NCI-H82 (cell line): ENCODE measurements at places on chromosomes 5 and 9.

- no peak for DNase-seq
Observed at GRCh38 chr5:173680660-173681242, 64.3 kb upstream of the BOD1 start.

- no peak for DNase-seq
Observed at GRCh38 chr9:106846857-106847256, 16.1 kb upstream of the ZNF462 start.

- no peak for DNase-seq
Observed at GRCh38 chr5:96288845-96289185, 144.2 kb downstream of the PCSK1 start.

- DNase-seq = no peak
Observed at GRCh38 chr9:115022760-115023434, 92.5 kb upstream of the TNFSF8 start.

GRCh38 chr9:109320331-109320741 lies 523 bp downstream of the EPB41L4B start:
- peak; percentile 38 for DNase-seq

DNA sequence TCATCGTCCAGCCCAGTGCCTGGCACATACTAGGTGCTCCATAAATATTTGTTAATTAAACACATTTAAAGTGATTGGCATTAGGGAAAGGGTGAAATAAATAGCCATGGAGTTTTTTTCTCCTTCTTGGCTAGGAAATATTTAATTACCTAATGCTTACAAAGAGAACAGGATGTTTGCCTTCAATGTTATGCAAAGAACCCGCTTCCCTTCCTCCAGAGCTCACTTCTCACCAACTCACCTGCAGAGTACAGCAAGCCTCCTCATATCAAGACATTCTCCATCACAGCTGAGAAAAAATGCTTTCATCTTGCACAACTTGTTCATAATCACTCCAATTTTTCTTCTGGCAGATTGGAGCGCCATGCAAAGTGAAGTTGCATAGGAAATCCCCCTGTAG lies 161.7 kb upstream of the STK32A start:
- DNase-seq = no peak

DNA sequence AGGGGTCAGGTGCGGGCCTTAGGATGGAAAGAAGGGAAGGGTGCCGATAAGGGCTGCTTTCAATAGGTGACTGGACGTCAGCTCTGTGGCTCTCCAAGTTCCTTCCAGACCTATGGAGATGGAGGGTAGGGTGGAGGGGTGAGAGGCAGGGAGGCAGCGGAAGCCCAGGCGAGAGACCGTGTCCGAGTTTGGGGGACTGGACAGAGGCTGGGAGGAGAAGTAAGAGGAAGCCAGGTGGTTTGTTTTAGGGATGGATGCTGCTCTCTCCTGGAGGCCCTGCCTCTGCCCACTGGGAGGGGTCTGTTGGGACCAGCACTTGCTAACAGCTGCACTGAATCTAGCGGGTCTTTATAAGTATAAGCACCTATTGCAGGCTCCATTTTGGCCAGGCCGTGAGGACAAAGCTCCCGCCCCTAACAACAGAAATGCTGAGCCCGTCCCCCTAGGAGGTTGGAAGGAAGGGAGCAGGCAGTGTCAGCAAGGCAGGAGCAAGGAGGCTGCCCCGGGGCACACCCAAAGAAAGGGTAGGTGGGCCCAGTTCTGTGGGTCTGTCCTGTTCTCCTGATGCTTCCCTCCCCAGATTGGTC lies 167.5 kb downstream of the DAB2IP start:
- DNase-seq = no peak

GRCh38 chr5:159704160-159704559 lies 212.1 kb upstream of the ADRA1B start:
- no peak for DNase-seq

DNA sequence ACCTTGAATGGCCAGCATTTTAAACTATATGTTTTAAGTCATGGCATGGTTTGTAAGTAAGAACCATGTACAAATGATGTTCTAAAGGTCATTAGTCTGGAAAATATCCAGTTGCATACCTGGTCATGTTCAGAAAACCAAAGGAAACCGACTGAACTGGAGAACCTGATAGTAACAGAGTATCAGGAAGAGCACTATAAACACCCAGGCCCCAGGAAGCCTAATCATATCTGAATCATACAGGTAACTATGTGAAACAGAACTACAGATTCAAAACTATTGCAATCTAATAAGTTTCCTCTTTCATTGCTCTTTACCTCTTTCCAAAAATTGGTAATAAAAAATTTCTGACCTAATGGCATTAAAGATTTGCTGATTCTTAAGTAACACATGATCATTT lies 500.3 kb downstream of the ARHGEF28 start:
- no peak for DNase-seq

- no peak for DNase-seq
Observed at GRCh38 chr5:181051841-181052671, 12.0 kb downstream of the BTNL9 start.

GRCh38 chr5:72459089-72459661 lies 48.0 kb downstream of the ZNF366 start:
- no peak for DNase-seq

- peak; percentile 70 for DNase-seq
Observed at GRCh38 chr5:133052317-133053175, 733 bp downstream of the HSPA4 start.

DNA sequence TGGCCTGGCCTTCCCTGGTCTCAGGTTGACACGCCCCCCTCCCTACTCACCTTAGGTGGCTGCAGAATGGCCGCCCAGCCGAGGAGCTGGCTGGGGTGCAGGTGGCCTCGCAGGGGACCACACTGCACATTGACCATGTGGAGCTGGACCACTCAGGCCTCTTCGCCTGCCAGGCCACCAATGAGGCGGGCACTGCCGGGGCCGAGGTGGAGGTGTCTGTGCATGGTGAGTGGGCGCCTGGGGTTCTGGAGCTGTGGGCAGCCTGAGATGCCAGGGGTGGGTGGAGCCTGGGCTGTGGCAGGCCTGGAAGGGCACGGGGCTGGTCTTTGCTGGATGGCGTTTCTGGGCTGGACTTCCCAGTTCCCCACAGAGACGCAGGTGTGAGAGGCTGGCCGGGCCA lies 88.7 kb upstream of the ASS1 start:
- DNase-seq = no peak

DNA sequence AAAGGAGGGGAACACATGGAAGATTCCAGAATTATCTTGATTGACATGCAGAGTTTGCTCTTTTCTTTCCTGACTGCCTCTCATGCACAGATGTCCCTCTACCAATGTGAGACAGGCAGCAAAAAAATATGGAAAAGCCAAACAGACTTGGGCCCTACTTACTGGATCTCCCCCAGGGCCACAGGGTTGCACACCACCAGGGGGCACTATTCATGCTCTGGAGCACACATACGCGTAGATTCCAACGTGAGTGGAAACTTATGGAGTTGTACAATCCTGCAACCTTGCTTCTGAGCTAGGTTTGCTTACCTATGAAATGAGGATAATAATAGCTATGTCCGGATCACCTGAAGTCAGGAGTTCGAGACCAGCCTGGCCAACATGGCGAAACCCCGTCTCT lies 319.5 kb downstream of the ARHGEF28 start:
- peak; percentile 4 for DNase-seq

DNA sequence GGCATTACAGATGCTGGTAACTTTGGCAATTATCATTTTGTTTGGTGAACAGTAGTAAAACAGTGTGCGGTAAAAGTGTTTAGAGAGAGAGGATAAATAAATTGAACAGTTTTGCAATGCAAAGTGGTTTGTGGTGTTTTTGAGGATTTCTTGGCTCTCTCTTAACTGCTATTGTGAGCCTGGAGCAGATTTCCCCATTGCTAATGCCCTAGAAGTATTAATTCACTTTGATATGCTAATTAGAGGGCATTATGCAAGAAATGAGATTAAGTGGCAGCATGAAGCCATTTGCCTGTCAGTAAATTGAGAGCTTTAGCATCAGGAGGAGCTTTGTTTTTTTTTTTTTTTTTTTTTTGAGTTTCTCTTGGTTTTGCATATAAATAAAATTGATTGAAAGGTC lies 8.2 kb downstream of the PBX3 start:
- peak; percentile 95 for DNase-seq

DNA sequence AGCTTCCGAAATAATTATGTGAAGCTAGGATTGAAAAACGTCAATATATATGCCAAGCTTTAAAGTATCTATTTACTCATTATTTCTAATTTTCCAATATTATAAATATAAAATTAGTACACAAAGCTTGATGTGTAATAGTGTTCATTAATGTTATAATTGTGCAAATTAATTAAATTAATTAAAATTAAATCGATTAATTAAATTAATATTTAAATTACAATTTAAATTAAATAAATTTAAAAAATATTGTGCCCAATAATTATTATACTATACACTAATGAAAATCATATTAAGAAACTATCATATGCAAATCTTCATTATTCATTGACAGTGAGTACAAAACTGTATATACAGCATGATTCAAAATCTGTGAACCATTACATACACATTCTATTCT lies 409.8 kb downstream of the FAM170A start:
- DNase-seq = no peak

- peak; percentile 80 for DNase-seq
Observed at GRCh38 chr5:143168171-143168741, 235.2 kb downstream of the NR3C1 start.

DNA sequence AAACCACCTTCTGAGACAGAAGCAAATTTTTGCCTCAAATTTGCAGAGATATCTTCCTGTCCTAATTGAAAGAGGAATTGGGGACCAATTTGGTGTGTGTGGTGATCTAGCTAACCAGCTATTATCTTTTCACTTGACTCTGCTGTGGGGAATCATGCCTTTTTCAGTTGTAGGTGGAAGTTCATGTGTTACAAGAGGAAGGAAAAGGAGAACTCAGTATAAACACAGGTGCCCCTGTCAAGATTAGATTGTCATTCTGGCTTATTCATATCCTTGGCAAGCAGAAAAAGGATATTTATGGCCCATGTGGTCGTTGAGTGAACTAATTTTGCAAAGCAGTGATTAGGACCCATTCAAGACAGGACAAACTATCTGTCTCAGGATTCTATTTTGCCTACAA lies 336.8 kb upstream of the SLC30A5 start:
- DNase-seq = no peak

GRCh38 chr9:18955626-18956025 lies 77.4 kb downstream of the SAXO1 start:
- DNase-seq = no peak

GRCh38 chr9:95511952-95512708 lies 4.6 kb downstream of the PTCH1 start:
- DNase-seq = peak; percentile 70

DNA sequence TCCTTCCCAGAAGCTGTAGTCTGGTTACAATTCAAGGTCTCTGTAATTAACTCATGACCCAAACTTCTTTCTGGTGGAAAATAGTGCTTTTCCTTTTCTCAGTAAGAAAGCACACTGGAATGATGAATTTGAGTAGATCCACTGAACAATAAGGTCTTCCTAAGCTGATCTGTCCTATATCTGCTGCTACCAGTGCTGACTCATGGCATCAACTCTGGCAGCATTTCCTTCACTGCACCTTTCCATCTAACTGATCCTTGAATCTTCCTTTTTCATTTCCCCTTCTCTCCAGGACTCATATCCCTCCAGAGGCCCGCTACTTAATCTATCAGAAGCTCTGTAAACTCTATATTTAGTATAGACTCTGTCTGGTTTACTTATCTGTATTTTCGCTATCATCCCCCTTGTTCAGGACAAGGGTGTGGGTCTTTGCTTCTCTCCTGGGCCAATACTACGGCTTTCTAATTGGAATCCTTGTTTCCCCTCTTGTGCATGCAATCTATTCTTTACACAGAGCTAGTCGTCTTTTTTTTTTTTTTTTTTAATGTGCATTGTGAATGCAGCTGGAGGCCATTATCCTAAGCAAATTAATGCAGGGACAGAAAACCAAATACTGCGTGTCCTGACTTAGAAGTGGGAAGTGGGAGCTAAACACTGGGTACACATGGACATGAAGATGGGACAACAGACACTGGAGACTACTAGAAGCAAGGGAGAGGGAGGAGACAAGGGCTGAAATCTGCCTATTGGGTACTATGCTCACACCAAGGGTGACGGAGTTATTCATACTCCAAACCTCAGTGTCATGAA lies 192.2 kb upstream of the RPS23 start:
- DNase-seq = no peak

- no peak for DNase-seq
Observed at GRCh38 chr5:135108569-135108968, 74.5 kb upstream of the PITX1 start.

GRCh38 chr5:141517880-141518617 lies 29.2 kb downstream of the PCDHGC5 start:
- DNase-seq = no peak

DNA sequence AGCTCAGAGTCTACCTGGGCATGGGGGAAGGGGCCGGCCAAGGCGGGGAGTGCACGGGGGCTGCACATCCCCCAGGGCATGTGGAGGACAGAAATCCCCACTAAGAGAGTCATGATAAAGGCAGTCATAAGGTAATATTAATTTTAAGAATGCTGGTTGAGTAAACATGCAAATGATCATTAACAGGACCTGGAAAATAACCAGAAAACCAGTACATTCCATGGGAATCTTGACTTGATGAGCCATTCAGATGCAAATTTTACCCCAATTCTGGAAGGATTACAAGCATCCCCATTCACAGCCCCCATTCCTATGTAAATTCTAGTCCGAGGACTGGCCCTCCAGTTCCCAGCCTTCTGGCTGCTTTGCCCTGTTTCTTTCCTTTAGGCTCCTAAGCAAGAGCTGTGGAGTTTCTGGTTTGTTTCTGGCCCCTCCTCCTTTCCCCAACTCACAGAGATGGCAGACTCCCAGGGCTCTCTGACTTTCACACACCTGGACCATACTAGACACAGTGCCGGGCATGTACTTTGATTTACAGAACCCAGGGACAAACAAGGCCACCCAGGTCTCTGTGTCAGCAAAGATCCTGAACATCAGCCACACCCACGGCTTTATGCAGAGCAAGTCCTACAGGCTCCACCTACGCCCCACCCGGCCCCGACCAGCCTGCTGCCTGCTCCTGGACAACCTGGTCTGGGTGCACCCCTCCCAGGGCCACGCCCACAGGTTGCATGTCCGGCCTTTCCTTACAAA lies 62.7 kb downstream of the SEMA4D start:
- peak; percentile 3 for DNase-seq

- DNase-seq = no peak
Observed at GRCh38 chr5:59275170-59275509, 618.4 kb downstream of the PDE4D start.

GRCh38 chr5:174832025-174832424 lies 107.6 kb downstream of the MSX2 start:
- DNase-seq = no peak

DNA sequence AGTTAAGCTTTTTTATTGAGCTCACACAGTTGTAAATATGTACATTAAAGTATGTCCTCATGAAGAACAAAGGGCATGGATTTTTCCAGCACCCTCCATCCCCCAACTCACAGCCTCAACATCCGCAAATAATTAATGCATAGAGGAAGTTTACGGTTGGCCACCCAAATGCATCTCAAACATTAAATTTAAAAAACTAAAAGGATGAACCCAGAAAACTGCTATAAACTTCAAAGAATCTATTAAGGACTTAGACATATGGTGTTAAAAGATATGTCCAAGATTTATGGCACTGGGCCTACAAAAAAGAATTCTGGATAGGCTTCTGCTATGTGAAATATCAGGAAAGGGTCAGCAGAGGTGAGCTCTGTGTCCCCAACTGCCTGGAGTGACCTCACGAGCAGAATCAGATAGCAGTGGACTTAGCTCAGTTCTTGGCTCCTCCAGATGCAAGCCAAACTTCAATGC lies 54.0 kb upstream of the TNC start:
- DNase-seq = no peak
